ENCODE measurements at places on chromosomes 11 and 22.

DNA sequence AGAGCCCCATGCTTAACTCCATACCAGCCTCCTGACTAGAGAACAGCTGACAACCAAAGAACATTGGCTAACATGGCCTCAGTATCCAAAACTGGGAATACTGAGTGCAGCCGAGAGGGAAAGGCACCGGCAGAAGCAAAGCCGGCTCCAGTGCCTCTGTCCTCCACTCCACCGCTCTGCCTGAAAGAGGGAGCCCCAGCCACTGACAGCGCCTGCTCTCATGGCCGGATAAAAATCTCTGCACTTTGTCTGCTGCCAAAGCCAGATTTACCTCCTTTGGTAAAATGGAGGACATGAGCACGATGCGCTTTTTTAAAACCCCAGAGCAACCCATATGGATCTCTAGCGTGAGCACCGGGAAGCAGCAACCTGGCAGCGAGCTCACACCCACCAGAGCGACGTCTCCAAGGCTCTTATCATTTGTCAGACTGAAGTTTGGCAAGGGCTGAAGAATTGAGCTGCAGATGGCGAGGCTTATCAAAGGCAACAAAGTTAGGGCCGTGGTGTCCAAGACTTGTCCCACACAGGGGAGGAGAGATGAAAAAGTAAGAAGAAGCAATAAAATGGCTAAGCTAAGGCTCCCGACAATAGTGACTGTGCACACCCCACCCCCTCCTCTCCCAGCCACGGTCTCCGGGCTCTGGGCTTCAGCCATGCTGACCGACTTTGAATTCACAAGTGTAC, 71.4 kb downstream of the EFCAB6 start:
- DNase-seq = no peak

- DNase-seq = no peak
These were observed 36.6 kb downstream of the ST3GAL4 start for GRCh38 chr11:126391970-126392632.

DNA sequence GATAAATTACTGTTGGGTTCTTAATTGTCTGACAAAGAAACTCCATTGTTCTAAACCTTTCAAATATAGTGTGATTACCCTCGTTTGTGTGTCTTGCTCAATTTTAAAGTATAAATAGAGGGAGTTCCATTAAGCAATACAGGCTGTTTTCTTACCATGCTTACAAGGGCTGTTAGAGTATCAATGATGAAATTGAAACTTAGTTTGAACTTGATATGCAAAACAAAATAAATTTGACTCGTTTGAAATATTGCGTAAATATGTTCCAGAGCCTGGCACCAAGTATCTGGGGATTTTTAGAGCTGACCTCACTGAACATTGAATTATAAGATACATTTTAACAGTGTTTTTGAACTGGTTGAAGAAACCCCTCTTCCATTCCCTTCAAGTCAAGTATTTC, 31.7 kb downstream of the TEAD1 start:
- DNase-seq = peak; percentile 49

GRCh38 chr11:40328890-40329614, 1130.4 kb downstream of the LRRC4C start:
- DNase-seq = peak; percentile 99

GRCh38 chr22:50207383-50208140, 6.8 kb downstream of the SELENOO start:
- no peak for DNase-seq

DNA sequence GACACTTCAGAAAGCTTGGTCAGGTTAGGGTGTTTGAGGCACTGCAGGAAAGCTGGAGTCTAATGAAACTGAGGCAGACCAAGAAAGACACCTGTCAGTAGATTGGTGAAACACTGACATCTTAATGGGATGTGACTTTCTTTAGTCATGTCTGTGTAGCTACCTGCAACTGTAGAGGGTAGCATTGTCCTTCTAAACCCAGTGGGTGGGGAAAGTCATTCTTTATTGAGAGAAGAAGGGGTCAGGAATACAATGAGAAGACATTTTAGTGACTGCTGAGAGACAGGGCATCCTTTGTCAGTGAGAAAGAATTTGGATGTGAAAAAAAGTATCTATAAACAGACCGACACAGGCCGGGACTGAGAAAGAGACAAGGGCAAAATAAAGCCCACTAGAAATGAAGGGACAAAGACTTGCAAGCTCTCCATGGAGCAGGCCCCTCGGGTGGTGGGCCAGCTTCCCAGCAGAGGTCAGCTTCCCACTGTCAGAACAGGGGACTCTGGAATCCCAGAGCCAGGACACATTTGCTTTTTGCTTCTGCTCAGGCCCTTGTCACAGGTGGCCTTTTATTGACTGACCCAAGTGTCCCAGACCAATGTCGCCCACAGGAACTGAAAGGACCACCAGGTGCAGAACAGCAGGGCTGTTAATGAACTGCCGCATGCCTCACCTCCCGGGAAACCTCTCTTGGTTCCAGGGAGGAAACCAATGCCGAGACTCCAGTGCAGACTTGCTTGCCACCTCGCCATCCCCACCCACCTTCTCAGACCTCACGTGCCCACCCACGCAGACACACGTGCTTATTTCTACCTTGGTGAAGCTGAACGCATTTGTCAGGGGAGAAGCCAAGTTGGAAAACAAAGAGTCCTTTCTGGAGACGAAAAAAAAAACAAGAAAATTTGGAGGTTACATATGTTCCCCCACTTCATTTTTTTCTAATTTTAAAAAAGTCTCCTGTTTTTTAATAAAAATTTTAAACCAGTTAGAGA, 212.8 kb downstream of the TENM4 start:
- DNase-seq = no peak

- no peak for DNase-seq
These were observed 52.2 kb upstream of the CARS1 start for GRCh38 chr11:3109434-3109833.

DNA sequence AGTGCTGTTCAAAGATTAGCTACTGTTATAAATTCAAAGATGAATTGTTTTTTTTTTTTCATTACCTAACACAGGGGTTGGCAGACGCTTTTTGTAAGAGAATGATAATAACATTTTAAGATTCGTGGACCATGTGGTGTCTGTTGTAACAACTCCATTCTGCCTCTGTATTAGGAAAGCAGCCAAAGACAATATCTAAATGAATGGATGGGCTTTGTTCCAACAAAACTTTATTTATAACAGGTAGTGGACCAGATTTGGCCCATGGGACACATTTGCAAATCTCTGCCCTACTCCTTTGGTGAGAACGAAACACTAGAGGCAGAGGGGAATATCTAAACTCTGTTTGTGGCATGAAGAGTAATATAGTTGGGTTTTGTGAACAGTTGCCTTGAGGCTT, 83.6 kb upstream of the BLID start:
- DNase-seq = no peak

GRCh38 chr22:36486619-36487384, 5.4 kb upstream of the TXN2 start:
- peak; percentile 49 for DNase-seq

- peak; percentile 90 for DNase-seq
These were observed 94.7 kb upstream of the RASSF10 start for GRCh38 chr11:12914400-12914912.

GRCh38 chr11:44611687-44612434, 46.4 kb downstream of the CD82 start:
- no peak for DNase-seq

- no peak for DNase-seq
These were observed 8.8 kb upstream of the PRG2 start for GRCh38 chr11:57399221-57399620.

DNA sequence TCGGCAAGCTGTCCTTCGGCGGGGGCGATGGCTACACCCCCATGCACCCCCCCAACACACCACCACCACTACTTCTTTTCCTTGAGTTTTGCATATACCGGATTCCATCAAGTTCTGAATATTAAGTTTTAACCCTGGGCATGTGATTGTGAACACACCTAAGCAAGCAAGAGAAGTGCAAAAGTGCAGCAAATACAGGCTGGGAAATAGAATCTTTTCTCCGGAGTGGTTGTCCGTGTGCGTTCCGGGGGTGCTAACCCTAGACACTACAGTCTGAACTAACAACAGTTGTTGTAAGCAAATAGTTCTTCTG, 574 bp downstream of the PRSS23 start:
- DNase-seq = no peak

DNA sequence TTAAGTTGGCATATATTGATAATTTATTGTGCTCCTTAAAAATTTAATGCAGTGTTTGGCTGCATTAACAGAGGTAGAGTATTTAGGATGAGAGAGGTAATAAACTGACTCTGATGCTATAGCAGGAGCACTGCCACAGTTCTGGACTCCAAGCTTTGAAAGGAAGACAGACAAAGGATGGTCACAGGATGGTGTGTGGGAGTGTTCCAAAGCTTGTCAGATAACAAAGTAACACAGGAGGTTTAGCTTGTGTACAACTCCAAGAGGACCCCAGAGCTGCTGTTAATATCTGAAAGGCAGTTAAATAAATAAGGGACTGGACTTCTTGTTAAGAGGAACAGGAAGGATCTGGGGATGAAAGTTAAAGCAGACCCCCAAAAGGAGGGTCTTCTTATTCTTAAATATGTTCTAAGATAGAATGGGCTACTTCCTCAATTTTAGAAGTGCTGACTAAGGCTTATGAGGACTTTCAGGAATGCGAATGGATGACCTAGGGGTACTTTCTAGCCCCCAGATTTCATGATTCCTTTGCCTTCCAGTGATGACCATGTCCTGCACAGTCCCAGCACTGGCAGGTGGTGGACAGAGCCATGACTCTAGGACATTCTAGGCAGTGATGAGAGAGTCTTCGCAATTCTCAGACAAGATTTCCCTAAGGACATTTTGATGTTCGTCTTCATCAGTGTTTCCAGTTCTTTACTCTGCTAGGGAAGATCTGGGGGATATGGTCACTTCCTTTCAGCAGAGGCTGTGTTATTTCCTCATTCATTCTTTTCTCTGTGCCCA, 149.1 kb upstream of the RASSF10 start:
- DNase-seq = no peak

GRCh38 chr11:19985111-19985510, 175.2 kb downstream of the DBX1 start:
- peak; percentile 69 for DNase-seq

- DNase-seq = no peak
These were observed 14.4 kb downstream of the OVCH2 start for GRCh38 chr11:7691759-7692350.

All from AG10803 (cell line).